ENCODE measurements at places on chromosomes 6 and 20. TPM values are rescaled to one million over a fixed set of nuclear protein-coding genes. Genes with fewer than 3 reads are reported as not detected.

- peaks cover 16% of the 10 kb centered on the region for H3K27me3 ChIP-seq
- H3K4me3 ChIP-seq, result no peak overlapping the region
- DNase-seq, result no peak
- no peaks in the 10 kb centered on the region for H3K36me3 ChIP-seq
- H3K27ac ChIP-seq, result no peak overlapping the region
These were observed 120.6 kb downstream of the GRM4 start for GRCh38 chr6:34025112-34025807.

DNA sequence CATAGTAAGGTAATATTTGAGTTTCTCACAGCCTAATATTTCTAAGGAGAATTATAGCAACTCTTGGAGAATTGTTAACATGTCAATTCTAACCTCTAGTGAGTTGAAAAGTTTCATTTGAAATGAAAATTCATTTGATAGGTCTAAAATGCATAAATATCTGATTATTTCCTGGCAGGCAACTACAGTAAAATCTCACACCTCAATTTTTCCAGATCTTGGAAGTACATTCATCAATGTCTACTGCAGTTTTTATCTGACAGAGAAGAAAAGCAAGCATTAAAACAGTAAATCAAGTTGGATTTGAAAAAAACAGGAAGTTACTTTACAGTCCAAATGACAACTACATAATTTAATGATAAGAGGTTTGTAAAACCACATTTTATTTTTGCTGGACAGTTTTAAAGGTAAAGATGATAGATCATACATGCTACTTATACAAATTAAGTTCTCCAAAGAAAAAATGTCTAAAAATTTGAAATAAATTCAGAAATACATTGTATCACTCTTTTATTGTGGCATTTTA, 631.3 kb downstream of the EYS start:
- H3K27me3 ChIP-seq, result no peaks in the 10 kb centered on the region
- no peak for DNase-seq
- no peaks in the 10 kb centered on the region for H3K36me3 ChIP-seq
- no peaks in the 10 kb centered on the region for H3K4me1 ChIP-seq
- no peak overlapping the region for H3K27ac ChIP-seq

DNA sequence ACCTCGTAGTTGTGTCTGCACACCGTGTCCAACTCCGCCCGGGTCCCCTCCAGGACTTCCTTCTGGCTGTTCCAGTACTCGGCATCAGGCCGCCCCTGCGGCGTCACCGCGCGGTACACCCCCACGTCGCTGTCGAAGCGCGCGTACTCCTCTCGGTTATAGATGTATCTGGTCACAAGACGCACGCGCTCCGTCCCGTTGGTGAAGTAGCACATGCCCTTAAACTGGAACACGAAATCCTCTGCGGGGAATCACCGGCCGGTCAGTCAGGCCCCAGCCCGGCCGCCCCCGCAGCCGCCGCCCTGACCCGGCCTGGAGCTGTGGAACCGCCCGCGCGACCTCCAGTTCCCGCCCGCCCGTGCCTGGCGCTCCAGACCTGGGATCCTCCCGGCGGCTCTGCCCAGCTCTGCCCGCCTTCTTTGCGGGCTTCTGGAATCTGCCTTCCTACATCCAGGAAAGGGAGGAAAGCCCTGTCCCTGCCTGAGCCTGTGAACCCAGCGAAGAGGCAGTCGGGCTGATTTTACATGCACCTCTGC, 1.6 kb downstream of the HLA-DQB1 start:
- H3K4me3 ChIP-seq, result no peak overlapping the region
- no peaks in the 10 kb centered on the region for H3K36me3 ChIP-seq
- peaks cover 1% of the 10 kb centered on the region for H3K27me3 ChIP-seq
- H3K4me1 ChIP-seq, result peaks cover 3% of the 10 kb centered on the region
- DNase-seq, result no peak

DNA sequence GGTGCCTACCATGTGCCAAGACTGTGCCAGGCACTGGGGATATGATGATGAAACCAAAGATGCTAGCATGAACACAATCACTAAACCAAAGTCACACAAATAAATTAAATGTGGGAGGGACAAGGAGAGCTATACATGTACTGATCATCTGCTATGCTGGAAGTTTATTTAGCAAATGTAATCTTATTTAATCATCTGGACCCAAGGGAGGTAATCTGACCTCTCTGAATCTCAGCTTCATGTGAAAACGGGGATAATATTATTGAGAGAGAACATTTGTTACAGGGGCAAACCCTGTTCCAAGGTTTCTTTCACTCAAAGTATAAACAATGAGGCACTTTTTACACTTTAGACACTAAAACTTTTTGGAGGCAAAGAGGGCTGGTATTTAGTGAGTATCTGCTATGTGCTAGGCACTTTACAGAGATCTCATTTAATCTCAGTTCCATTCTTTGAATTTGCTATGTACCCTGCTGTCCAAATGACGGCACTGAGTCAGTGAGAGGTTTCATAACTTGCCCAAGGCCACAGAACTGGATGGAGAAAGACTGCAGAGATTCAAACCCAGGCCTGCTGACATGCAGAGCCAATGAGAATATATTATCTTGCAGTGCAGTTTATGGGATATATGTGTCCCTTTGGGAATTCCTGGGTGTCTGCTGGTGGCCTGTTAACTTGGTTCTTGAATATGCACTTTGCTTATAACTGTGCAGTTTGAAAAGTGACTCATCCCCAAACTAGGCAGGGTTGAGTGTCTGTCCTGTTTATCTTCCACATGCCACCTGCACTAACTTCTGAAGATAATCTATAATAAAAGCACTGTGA, 3.3 kb upstream of the ASXL1 start:
- peaks cover 53% of the 10 kb centered on the region for H3K4me1 ChIP-seq
- no peaks in the 10 kb centered on the region for H3K36me3 ChIP-seq
- no peak overlapping the region for H3K4me3 ChIP-seq
- peak; percentile 93 for DNase-seq
- no peaks in the 10 kb centered on the region for H3K27me3 ChIP-seq

- peaks cover 13% of the 10 kb centered on the region for H3K4me1 ChIP-seq
- peak; percentile 41 for DNase-seq
- H3K27me3 ChIP-seq, result no peaks in the 10 kb centered on the region
- H3K4me3 ChIP-seq, result no peak overlapping the region
These were observed 4.4 kb downstream of the FIG4 start for GRCh38 chr6:109695468-109695867.

DNA sequence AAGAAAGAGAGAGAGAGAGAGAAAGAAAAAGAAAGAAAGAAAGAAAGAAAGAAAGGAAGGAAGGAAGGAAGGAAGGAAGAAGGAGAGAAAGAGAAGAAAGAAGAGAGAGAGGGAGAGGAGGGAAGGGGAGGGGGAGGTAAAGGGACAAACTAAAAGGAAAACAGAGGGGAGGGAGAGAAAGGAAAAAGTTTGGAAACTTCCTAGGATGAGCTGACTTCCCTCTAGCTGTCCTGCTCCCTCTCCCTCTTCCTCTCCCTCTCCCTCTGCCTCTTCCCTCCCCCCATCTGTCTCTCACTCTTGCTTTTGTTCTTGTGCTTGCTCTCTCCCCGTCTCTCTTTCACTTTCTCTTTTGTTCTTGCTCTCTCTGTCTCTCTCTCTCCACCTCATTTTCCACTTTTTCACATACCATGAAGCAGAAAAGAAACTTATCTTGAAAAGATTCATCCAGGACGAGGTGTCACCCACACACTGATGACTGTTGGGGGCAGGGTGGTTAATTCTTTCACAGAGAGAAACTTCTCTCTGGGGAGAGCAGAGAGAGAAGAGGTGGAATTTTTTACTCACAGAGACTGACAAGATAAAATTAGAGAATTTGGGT, 56.4 kb upstream of the DUSP22 start:
- peak overlapping the region; percentile 69 for H3K4me3 ChIP-seq
- DNase-seq, result peak; percentile 34
- peaks cover 16% of the 10 kb centered on the region for H3K27me3 ChIP-seq

ARMH2 gene
- total RNA-seq, result not detected

DNA sequence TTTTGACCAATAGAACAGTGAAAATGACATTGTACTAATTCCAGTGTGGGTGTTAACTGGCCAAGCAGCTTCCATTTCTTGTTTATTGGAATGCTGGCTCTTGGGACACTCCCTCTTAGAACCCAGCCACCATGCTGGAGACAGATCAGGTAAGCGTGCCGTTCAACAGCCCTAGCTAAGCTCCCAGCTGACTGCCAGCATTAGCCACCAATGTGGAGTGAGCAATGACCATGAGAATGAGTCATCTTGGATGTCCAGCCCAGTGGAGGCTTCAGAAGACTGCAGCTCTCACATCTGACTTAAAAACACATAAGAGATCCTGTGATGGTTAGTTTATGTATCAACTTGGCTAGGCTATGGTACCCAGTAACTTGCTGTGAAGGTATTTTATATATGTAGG, 3.0 kb upstream of the LINC00237 start:
- DNase-seq, result peak; percentile 44
- no peaks in the 10 kb centered on the region for H3K4me1 ChIP-seq
- H3K36me3 ChIP-seq, result no peaks in the 10 kb centered on the region
- no peaks in the 10 kb centered on the region for H3K27me3 ChIP-seq
- no peak overlapping the region for H3K27ac ChIP-seq
- no peak overlapping the region for H3K4me3 ChIP-seq

LAMA2 gene
- 0.91 TPM for total RNA-seq

GRCh38 chr6:107103082-107103481, 12.2 kb downstream of the BEND3 start:
- peaks cover 14% of the 10 kb centered on the region for H3K4me1 ChIP-seq
- H3K27me3 ChIP-seq, result no peaks in the 10 kb centered on the region
- H3K27ac ChIP-seq, result no peak overlapping the region

All from HepG2 (cell line).